ENCODE measurements at places on chromosomes 5 and 9.

DNA sequence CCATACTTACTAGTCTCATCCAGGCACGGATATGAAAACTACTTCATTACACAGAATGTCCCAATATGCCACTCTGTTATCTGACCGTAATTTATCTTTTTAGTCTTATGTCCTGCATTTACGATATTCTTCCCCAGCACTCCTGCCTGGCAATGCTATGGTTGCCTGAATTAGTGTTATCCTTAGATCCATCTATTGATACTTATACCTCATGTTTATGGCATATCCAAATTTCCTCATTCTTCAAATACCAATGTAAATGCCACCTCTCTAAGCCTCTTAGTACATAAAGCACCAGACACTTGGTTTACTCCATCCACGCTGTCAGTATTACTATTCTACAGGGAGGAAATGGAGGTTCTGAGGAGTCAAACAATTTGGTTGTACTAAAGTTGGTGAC is 507.8 kb upstream of the NMUR2 start:
- no peak for DNase-seq

GRCh38 chr5:57221049-57221568 is 47.2 kb downstream of the GPBP1 start:
- DNase-seq: no peak

DNA sequence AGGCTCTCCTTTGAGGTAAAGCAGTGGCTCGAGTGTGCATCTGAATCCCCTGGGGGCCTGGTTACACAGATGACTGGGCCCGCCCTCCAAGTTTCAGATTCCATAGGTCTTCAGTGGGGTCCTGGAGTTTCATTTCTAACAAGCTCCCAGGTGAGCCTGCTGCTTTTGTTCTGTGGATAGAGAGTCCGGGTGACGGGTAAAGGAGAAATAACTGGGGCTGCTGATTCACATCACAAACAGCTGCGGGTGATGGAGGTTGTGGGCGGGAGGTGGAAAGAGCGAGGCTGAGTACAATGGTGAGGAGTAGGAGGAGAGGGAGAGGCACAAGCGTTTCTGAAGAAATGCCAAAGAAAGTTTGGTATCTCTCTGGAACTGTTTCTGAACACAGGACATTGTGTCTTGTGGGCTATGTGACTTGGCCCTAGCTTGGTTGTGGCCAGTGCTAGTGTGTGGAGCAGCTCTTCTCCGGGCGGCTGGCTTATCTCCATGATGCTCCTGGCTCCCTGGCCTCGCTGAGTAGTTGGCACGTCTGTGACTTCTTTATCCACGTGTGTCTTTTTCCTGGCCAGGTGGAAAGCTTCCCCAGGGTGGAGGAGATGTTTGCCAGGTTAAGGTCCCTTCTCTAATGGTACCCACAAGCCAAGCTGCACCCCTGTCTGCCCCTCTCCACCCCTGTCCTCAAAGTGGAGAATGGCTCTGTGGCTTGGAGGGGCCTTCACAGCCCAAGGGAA is 61.7 kb downstream of the HSPA4 start:
- no peak for DNase-seq

DNA sequence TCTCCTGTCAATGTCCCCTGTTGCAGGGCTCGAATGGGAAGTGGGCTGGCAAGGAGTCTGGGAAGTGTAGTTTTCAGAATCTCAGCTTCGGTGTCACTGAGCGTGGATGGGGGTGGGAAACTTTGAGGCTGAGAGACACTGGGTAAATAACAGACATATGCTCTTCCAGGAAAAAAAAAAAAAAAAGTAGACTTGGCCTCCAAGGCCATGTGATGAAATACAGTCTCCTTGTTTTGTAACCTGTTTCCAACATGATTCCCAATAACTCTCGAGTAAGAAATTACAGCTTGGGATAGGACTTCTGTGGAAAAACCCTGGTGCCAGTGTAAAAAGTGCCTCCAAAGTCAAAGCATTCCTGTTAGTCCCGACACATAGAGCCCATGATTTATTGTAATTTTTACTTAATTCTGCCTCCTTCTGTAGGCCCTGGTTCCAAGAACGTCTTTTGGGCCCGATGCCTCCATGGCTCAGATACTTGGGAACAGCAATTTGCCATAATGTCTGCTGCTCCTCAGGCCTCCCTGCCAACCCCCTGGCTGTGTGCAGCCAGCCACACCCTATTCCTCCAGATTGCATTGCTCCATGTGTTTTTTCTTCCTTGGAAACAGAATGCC is 119.5 kb upstream of the TNC start:
- no peak for DNase-seq

DNA sequence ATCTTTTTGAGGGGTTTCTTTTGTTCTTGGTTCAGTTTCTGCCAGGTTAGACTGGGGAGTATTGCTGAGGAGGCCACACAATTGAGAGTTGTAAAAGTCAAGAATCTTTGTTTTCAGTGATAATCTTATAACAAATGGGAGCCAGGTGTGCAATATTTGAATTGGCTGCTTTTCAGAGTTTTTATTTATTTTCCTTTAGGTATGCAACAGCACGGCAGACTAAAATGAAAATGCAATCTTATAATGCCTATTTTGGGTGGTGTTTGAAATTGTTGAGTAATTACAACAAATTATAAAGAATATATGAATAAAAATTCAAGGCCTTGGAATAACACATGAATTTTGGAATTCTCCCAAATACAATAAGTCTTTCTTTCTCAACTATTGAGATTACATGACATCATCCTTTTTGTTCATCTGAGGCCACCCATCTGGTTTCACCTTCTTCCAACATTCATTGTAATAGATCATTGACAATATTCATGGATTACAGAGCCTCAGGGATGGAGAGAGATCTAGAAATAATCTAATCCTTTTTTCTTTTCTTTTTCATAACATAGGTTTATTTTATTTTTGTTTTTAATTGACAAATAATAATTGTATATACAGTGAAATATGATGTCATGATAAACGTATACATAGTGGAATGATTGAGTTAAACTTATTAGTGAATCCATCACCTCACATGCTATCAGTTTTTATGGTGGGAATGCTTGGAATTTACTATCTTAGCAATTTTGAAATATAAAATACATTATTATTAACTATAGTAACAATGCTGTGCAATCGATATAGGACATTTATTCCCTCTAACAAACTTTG is 1061.0 kb downstream of the NR2F1-AS1 start:
- no peak for DNase-seq

GRCh38 chr9:116587919-116588318 is 99.2 kb upstream of the TRIM32 start:
- DNase-seq: no peak

DNA sequence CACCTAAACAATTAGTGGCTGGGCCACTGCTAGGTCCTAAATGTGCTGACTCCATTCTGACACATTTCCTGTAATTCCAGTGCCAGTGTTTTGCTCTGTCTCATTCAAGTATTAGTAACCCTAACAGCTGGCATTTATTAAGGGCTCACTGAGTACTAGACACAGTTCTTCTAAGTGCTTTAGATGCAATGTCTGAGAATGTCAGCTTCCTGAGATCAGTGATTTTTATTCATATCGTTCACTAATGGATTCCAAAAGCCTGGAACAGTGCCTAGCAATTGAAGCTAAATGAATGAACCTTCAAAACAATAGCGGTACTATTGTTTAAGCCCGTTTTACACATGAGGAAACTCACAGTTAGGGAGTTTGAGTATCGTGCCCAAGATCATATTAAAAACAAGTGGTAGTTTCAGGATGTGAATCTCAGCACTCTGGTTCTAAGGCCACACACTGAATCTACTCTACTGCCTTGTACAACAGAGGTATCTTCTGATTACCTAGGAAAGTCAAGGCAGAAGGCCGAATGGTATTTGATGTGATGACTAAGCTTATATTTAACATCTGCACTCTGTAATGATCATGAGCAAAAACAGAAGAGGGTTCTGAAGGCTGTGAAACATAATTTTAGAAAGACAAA is 304.0 kb downstream of the PJA2 start:
- DNase-seq: no peak

DNA sequence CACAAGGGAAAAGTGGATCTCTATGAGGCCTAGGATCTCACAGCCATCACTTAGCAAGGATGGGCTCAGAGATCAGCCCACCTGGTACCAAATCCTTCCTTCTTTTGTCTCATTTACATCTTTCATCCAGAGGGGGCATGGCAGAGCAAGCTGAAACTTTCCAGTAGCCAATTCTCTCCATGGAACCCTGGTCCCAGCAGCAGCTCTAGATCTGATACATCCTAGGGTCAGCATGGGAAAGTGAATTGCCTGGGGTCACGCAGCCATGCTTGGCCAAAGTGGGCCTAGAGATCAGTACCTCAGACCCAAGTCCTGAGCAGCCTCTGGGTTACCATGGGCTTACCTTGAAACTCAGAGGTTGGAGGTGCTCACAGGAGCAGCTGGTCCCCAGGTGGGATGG is 170.5 kb downstream of the GABBR2 start:
- DNase-seq: no peak

DNA sequence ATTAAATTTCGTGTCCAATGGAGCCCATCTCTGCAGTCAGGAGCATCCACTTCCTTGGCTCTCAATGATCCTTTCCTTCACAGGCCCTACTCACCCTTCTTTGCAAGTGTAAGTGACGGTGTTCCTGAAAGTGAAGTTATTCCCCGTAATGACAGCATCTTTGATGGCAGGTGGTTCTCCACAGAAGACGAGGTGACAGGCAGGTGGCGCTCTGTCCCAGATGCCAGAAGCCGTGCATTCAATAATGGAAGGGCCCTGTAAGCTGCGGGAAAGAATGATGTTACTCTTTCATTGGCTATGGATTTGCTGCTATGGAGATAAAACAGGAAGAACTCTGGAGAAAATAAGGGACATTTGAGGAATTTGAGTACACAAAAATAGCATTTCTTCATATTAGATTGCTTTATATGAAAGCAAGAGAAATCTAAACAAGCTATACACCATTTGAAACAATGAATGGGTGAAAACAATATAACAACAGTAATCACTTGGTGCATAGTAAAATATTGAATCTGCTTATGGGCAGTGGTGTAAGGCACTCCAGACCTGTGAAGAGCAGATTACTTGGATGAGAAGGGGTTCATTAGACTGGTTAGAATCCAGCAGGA is 89.9 kb upstream of the TXNDC8 start:
- DNase-seq: no peak

GRCh38 chr9:112541685-112542084 is 55.1 kb downstream of the KIAA1958 start:
- no peak for DNase-seq

DNA sequence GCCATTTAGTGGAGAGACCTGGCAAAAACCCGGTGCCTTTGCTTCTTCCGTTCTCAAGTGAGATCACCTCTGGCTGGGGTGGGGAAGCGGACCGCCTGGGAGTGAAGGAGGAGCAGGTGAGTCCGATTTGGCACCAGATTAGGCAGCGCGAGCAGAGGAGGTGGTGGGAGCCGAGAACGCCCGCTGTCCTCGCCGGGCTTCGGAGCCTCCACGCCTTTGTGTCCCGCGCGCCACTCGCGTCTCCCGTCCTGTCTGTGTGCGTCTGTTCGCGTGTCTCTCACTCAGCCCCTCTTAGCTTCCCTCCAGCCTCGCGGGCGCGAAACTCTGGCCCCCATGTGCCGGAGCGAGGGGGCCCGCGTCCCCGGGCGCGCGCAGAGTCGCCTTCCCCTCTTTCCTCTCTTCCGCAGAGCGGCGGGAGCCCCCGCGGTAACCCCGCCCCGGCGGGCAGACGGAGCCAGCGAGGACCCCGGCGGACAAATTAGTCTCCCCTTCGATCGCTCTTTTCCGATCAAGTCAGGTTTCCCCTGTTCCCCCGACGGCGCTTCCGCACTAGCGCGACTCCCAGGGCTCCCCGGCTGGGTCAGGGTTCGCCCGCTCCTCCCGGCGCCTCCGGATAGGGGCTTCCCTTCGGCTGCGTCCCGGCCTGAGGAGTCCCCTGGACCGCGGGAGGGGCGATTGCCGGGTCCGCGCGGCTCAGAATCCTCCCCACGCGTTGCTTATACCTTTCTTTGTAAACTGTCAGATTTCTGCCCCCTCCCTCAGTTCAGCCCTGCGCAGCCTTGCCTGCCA is 7.1 kb downstream of the POU4F3 start:
- DNase-seq: no peak

DNA sequence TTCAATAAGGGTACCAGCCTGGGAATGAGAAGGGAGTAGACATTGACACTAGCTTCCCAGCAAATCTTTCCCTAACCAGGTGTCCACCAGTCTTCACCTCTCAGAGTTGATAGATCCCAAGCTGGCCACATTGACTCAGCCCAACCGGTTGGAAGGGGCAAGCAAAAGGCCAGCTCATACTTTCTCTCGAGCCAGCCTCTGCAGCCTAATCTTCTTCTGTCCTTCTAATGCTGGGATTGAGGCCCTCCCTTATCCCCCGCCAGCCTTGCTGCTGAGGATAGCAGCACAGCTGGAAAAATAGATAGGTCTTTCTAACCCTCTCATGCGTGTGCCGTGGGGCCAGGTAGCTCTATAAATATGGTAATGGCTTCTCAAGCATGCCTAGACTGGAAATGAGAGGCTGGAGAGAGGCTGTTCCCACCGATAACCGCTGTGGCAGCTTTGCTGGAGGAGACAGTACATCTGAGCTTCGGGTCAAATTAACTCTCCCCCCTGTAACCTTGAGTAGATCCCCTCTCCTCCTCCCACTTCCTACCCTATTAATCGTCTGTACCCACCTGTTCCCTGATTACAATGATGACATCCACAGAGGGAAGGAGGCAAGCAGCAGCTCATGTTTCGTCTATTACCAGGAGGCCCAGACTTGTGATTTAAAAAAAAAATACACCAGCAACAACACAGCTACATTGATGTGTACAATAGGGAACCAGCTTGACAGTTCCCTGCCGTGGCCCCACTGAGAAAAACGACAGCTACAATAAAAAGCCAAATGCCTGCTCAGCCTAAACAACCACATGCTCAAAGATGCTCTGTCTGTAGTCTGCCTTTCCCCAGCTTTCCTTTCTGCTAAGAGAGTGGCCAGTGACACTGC is 219.9 kb upstream of the BRINP1 start:
- no peak for DNase-seq

- DNase-seq: no peak
Measured at GRCh38 chr5:90632791-90633190, 74.2 kb downstream of the ADGRV1 start.

DNA sequence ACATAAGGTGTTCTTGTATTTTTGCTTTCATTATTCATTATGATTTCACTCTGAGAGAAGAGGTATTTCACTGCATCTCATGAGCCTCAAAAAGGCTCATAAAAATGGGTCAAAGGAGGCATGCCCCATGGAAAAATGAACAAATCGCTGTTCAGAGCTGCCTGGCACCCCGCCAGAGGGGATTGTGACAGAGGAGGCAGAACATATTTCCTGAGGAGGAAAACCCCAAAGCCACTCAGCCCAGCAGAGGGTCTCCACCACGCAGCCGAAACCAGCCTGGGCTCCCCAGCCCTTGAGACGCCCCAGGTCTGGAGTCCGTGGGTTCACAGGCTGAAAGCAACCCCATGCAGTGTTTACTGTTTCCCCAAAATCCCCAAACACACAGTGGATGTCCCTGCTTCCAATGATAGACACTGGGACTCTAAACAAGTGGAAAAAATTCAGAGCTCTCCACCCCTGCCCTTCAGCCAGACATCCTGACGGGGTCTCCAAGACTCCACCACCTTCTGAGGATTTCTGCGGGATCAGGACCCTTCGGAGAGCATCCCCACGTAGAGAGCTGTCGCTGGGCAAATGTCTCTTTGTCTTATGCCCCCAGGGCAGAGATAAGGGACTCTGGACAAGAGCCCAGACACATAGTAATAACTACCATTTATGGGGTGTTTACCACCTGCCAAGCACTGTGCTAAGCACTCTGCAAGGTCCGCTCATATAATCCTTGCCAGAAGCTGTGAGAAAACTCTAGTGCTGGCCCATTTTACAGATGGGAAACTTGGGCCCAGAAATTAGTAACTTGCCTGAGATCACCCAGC is 122.3 kb downstream of the PAX5 start:
- no peak for DNase-seq
